ENCODE measurements at places on chromosomes 6 and 20. TPM values are rescaled to one million over a fixed set of nuclear protein-coding genes. Genes with fewer than 3 reads are reported as not detected.
A peak's percentile ranks its signal among the peaks of the same experiment; 100 is the strongest.

RAB44 gene
- total RNA-seq = not detected

CDK5RAP1 gene
- total RNA-seq = 116 TPM

C4B gene
- total RNA-seq = 1.1 TPM

DNA sequence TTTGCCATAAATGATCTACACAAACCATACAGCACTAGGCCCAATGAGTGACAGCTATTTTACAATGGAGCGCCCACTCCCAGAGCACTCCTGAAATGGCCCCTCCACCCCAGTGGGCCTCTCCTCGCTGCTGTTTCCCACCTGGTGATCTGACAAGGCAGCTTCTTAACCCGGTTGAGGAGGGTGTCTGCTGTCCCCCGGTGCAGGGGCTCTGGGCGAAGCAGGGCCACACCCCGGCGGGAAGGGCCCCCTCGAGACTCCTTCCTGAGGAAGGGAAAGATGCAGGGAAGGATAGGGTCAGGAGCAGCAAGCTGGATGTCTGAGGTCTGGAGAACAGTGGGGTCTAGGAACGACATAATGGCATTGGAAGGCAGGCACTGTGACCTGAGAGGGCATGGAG is 10.2 kb downstream of the ABHD16A start:
- H3K27me3 ChIP-seq = no peaks in the 10 kb centered on the region
- peaks cover 9% of the 10 kb centered on the region for H3K36me3 ChIP-seq
- peak overlapping the region; percentile 2 for H3K27ac ChIP-seq
- H3K4me3 ChIP-seq = no peak overlapping the region
- DNase-seq = no peak

- H3K36me3 ChIP-seq = no peaks in the 10 kb centered on the region
- no peak for DNase-seq
- no peak overlapping the region for H3K4me3 ChIP-seq
- no peak overlapping the region for H3K27ac ChIP-seq
- H3K4me1 ChIP-seq = no peaks in the 10 kb centered on the region
- no peaks in the 10 kb centered on the region for H3K27me3 ChIP-seq
These were observed 47.5 kb downstream of the TRAM2 start for GRCh38 chr6:52529311-52529710.

DNA sequence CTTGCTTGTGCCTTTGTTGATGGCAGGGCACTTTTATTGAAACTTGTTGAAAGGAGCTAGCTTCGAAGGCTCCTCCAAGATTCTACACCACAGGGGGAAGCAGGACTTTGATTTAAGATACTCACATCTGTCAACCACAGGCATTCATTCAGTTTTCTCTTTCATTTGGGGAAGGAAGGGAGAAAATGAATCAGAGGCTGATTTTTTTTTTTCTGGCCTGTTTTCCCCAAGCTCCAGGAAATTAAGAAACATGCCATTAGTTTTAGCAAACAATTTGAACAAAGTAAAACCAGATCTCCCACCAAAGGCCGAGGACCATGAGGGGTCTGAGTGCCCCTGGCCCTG is 8.7 kb upstream of the APCDD1L start:
- no peaks in the 10 kb centered on the region for H3K4me1 ChIP-seq
- H3K27me3 ChIP-seq = peaks cover 2% of the 10 kb centered on the region
- H3K27ac ChIP-seq = no peak overlapping the region

- no peak for DNase-seq
- no peaks in the 10 kb centered on the region for H3K27me3 ChIP-seq
- no peak overlapping the region for H3K4me3 ChIP-seq
- H3K4me1 ChIP-seq = no peaks in the 10 kb centered on the region
- H3K36me3 ChIP-seq = no peaks in the 10 kb centered on the region
- H3K27ac ChIP-seq = no peak overlapping the region
These were observed 816.9 kb downstream of the DHX35 start for GRCh38 chr20:39778847-39779604.

- H3K36me3 ChIP-seq = no peaks in the 10 kb centered on the region
- H3K27ac ChIP-seq = no peak overlapping the region
- no peak overlapping the region for H3K4me3 ChIP-seq
- H3K4me1 ChIP-seq = no peaks in the 10 kb centered on the region
These were observed 80.7 kb upstream of the CD83 start for GRCh38 chr6:14036911-14037310.

DNA sequence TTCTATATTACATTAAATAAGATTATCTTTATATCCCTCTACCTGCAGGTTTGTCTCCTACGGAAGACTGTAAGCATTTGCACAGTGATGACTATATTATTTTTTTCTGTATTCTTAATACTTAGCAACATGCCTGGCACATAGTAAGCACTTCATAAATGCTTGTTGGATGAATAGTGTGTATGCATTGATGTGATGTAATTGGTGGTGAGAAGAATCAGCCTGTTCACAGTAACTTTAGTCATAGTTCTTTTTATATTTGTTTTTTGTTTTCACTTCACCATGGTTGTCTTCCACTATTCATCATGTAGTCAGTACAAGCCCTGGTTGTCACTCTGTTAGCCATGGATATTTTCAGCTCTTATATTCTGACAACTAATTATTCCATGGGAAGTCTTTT is 184.0 kb upstream of the FLRT3 start:
- no peak for DNase-seq
- H3K27me3 ChIP-seq = no peaks in the 10 kb centered on the region
- H3K36me3 ChIP-seq = no peaks in the 10 kb centered on the region
- no peak overlapping the region for H3K4me3 ChIP-seq
- H3K27ac ChIP-seq = no peak overlapping the region

DNA sequence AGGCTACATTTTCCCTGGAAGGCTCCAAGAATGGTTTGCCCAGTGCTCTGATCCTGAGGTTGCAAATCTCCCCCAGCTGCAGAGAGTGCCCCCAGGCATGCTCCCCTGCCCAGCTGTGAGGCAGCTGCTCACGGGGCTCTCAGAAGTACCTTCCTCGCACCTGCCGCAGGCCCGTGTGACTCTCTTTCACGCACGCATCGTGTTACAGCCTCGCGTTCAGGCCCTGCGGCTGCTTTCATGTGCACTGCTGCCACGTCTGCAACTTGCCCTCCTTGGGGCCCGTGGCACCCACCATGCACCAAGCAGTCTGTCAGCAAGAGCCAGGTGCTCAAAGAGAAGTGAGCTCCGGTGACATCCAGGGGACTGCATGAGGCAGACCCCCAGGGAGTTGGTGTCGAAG is 28.6 kb upstream of the SPO11 start:
- no peak overlapping the region for H3K27ac ChIP-seq
- H3K4me1 ChIP-seq = peaks cover 28% of the 10 kb centered on the region
- no peak for DNase-seq
- no peaks in the 10 kb centered on the region for H3K27me3 ChIP-seq
- H3K4me3 ChIP-seq = no peak overlapping the region
- no peaks in the 10 kb centered on the region for H3K36me3 ChIP-seq
